Glomerular endothelial cell (primary cell): ENCODE measurements at places on chromosomes 3 and 15.
A peak's percentile ranks its signal among the peaks of the same experiment; 100 is the strongest.

DNA sequence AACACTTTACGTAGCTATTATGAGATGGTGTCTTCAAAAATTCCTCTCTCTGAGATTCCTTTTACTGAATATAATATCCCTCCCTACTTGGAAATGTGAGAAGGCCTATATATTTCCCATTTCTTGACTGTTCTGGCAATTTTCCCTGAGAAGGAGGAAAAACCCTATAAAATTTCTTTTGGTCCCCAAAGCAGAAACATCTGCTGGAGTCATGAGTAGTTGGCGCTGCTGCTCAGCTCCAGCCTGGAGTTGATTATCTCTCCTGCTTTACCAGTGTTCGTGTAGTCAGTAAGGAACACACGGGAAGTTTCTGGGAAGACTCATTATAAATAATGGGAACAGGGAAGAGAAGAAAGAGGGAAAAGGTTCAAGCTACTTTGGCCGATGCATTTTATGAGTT is 680.1 kb downstream of the EPHA3 start:
- DNase-seq = no peak

DNA sequence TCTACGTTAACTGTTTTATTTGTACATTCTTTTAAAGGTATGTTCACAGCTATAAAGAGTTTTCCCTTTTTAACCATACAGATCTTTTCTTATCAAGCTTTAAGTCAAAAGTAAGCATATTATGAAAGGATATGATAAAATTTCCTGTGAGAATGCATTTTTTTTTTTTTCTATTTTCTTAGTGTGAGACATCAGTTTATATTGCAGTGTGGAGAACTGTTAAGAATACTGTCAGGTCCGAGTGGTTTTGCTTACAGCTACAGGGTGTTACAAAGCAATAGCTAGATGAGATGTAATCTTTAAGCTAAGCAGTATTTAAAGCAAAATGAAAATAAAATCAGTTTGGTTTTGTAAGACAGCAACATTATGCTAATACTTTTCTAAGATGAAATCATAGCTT is 133.2 kb downstream of the SLC25A26 start:
- DNase-seq = no peak

DNA sequence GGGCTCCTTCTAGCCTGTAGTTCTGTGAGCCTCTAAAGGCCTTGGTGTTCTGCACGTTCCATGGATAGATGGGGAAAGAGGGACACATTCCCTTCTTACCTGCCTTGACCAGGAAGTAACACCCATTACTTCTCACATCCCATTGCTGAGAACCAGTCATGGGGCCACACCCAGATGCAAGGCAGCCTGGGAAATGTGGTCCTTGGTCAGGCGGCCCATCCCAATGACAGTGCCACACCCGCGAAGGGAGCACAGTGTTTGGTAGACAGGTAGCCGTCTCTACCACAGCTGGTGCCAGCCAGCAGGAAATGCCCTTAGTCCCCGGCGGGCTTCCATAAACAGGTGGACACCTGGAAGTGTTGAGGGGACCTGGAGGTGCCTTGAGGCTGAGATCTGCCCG is 23.2 kb upstream of the LCTL start:
- DNase-seq = no peak

GRCh38 chr3:17810759-17811158 is 68.3 kb upstream of the TBC1D5 start:
- peak; percentile 3 for DNase-seq

- no peak for DNase-seq
These were observed 8.9 kb upstream of the LRRC2 start for GRCh38 chr3:46574881-46575576.

- DNase-seq = no peak
These were observed 110.8 kb upstream of the RAD18 start for GRCh38 chr3:9074079-9074478.

- DNase-seq = no peak
These were observed 37.7 kb upstream of the RAB6B start for GRCh38 chr3:133933097-133934024.

GRCh38 chr3:159390656-159391212 is 588.9 kb downstream of the MFSD1 start:
- no peak for DNase-seq

DNA sequence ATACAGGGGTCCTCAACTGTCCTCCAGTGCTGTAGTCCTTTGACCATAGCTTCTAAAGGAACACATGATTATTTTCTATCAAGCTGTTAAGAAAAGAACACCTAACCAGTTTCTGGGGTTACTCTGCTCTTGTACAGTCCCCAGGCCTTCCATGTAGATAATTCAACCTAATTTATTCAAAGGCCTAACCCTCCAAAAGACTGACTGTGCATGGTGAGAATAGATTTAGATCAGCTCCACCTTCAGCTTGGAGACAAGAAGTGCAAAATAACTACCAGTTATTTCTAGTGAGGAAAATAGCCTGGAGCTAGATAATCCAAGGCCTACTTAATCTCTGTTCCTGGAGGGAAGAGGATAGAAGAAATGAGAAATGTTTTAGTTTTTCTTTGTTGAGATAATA is 87.9 kb downstream of the GMNC start:
- no peak for DNase-seq

DNA sequence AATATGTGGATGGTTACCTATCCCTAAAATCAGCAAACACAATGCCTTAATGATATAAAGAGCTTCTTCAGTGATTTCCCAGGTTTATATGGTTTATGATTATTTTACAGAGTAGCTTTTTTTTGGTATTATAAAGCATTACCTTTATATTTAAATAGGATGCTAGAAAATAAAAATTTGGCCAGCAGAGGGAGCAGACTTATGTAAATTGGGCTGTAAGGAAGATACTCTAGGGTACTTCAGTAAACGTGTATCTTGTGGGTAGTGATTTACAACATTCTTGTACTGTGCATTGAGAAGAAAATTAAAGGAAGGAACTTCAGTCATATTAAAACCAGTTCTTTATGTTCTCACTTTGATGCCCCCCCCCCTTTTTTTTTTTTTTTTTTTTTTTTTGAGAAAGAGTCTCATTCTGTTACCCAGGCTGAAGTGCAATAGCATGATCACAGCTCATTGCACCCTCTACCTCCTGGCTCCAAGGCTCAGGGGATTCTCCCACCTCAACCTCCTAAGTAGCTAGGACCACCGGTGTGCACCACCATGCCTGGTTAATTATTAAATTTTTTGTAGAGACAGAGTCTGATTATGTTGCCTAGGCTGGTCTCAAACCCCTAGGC is 167.9 kb downstream of the BBX start:
- DNase-seq = peak; percentile 42

- DNase-seq = no peak
These were observed 169.1 kb downstream of the GAP43 start for GRCh38 chr3:115792206-115792955.

DNA sequence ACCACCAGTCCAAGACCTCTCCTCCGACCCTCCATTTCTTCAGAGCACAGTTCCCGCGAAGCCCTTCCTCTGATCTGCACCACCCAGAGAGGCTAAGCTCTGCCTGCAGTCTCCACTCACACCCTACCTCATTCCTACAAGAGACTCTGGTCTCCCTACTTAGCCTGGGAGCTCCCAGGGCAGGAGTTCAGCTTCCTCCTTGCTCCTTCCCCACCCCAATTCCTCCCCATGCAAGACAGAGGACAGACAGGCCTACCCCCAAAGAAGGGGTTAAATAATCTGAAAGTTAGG is 12.6 kb upstream of the VIPR1 start:
- DNase-seq = no peak

GRCh38 chr3:195888981-195889869 is 19.1 kb downstream of the TNK2 start:
- DNase-seq = no peak

DNA sequence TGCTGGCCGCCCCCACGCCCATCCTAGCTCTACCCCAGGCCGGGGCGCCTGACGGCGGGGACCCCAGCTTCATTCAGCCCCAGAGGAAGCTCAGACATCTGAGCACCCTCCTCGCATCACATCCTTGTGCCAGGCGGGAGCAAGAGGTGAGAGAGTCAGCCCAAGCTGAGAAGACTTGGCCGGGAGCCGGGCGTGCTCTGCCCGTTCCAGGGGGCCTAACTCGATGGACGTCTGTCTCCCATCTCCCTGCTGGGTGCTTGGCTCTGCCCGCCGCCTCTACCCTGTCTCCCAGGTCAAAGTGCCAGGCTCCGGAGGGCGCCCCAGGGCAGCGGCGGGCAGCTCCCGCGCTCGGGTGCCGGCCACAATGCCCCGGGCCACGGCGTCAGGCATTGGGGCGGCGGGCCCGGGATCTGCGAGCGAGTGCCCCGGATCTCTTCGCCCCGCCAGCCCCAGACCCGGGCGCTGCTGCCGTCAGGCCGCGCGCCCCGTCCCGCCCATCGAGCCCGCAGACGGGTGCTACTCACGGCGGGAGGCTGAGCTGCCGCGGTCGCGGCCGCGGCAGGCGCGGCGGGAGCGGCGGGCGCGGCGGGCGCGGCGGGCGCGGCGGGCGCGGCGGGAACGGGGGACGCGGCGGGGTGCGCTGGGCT is 388 bp downstream of the DAPK2 start:
- no peak for DNase-seq

DNA sequence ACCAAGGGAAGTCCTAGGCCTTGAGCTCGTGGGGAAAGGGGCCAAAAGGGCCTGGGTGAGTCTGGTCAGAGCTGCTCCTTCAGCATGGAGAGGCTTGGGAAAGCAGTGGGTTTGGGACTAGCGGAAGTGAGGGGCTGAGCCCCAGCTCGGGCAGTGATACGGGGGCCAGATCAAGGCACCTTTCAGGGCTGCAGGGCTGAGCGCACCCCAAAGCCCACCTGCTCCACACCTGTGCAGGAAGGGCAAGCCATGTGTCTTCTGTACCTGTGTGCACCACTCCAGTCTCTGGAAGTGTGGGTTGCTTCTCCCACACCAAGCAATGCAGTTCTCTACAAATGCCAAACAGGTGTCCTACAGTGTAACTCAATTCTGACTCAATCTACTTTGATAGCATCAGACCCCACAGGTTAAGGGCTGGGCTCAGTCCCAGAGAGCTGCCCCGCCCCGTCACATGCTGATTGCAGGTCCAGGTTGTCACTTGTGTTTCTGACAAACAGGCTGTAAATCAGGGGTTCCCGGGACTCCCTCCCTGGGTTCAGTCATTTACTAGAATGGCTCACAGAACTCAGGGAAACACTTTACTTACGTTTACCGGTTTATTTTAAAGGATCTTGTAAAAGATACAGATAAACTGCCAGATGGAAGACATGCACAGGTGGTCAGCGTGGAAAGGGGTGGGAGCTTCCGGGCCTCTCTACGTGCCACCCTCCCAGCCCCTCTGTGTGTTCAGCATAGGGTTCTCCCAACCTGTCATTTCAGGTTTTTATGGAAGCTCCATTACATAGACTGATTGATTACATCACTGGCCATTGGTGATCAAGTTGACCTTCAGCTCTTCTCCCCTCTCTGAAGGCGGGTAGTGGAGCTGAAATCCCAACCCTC is 28.8 kb upstream of the KLF13 start:
- no peak for DNase-seq

GRCh38 chr15:58331560-58331912 is 100.3 kb upstream of the LIPC start:
- DNase-seq = no peak

- DNase-seq = no peak
These were observed 110.0 kb downstream of the RAB11A start for GRCh38 chr15:65979316-65979715.

GRCh38 chr3:186048119-186048518 is 60.8 kb downstream of the ETV5 start:
- DNase-seq = no peak

GRCh38 chr3:190432216-190432615 is 17.5 kb downstream of the TMEM207 start:
- no peak for DNase-seq

- DNase-seq = no peak
These were observed 3.0 kb downstream of the IL5RA start for GRCh38 chr3:3107181-3107580.

DNA sequence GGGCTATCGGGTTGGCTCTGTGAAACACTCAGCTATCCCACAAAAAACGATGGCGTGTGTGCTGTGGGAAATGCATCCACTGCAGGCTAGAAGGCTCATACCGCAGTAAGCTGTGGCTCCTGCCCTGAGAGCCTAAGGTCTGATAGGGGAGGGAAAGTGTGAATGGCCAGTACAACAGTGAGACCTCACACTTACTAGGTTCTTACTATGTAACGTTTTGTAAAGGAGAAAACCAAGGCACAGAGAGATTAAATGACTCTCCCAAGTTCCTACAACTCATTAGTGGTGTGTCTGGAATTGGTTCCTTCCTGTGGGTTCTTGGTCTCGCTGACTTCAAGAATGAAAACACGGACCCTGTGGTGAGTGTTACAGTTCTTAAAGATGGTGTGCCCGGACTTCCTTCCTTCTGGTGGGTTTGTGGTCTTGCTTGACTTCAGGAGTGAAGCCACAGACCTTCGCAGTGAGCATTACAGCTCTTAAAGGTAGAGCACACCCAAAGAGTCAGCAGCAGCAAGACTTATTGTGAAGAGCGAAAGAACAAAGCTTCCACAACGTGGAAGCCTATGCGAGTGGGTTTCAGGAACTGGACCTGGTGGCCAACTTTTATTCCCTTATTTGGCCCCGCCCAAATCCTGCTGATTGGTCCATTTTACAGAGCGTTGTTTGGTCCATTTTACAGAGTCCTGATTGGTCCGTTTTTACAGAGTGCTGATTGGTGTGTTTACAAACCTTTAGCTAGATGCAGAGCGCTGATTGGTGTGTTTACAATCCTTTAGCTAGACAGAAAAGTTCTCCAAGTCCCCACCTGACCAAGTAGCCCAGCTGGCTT is 161.7 kb downstream of the POLR2M start:
- no peak for DNase-seq

- no peak for DNase-seq
These were observed 60.3 kb downstream of the HEG1 start for GRCh38 chr3:124995460-124995994.

DNA sequence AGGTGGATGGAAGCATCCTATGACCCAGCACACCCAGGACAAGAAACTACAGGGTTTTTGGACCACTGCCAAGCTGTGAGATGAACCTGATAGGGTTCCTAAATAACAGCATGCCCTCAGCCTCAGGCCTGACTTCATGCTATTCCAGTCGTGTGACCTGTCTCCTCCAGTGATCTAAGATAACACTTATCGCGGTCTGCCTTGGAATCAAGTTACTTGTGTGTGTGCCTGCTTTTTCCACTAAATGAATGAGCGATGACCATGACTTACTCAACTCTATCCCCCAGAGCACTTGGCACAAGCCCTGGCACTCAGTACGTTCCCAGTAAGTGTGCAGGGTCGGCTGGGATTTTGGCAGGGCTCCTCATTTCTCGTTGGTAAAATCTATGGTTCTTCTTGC is 172.7 kb upstream of the TP63 start:
- no peak for DNase-seq

GRCh38 chr3:15578289-15578867 is 23.0 kb downstream of the HACL1 start:
- no peak for DNase-seq

GRCh38 chr3:4778119-4778518 is 201.1 kb upstream of the BHLHE40 start:
- DNase-seq = no peak

GRCh38 chr15:72124218-72124617 is 6.0 kb downstream of the SENP8 start:
- no peak for DNase-seq

- DNase-seq = no peak
These were observed 32.9 kb downstream of the SNTN start for GRCh38 chr3:63685340-63685739.

- no peak for DNase-seq
These were observed 9.2 kb upstream of the EPHA3 start for GRCh38 chr3:89098173-89098572.

GRCh38 chr3:13072239-13072599 is 1.0 kb downstream of the IQSEC1 start:
- no peak for DNase-seq

GRCh38 chr15:70556151-70556741 is 207.1 kb downstream of the UACA start:
- no peak for DNase-seq
